ENCODE measurements at places on chromosomes 6 and 20.

- DNase-seq: no peak
These were observed 1.5 kb downstream of the SERPINB1 start for GRCh38 chr6:2839982-2840748.

DNA sequence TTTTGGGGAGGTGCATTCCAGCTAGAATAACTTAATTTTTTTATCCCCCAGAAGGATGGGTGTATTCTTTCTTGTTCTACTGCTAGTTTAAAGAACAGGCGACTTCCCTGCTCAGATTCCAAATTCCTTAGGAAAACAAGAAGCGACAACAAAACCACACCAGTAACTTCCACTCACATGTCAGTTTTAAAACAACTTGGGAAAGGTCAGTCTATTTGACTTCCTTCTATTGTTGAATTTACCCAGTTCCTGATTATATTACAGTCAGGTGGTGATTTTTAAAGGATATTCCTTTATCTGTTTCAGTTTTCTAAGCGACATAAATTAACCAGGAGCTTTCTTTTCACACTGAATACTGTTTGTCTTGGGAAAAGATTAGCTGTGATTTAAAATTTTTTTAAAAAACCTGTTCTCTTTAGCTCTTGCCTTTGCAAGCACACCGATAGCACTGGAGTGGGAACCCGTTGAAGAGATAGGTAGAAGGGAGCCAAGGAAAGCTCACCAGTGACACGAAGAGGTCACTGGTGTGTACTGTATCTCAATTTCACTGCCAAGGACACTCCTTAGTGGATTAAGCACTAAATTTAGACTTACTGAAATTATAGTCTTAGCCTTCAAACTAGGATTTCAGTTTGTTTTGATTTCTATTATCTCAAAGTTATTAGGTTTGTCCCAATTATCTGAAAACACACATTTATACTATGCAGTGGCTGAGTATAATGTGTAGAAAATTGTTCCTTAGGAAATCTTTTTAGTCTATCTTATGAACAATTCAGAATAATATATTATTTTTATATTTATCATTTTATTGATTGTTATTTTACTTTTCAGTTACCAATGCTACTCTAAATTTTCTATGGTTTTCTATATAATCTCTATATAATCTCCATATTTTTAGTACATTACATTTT is 22.3 kb downstream of the MARCKS start:
- DNase-seq: no peak

- DNase-seq: no peak
These were observed 135.0 kb downstream of the FOXA2 start for GRCh38 chr20:22449188-22449973.

GRCh38 chr6:14992382-14992781 is 253.5 kb upstream of the JARID2 start:
- DNase-seq: no peak

DNA sequence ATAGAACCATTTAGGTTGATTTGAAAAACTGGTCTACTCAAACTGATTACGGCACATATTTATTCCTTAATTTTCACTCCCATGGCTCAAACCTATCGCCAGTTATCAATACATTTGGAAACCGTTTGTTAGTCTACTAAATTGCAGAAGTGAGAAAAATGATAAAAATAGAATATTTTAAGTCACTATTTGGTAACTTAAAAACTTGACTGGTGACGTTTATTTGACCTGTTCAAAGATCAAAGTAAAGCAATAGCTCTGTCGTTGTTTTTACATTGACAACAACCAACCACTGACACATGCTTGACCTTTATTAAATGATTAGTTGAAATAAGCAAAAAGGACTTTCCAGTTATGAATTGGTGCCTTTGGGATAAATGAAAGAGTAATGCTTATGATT is 402.9 kb upstream of the MAP3K7 start:
- no peak for DNase-seq

- DNase-seq: no peak
These were observed 111.0 kb downstream of the NOL4L start for GRCh38 chr20:32474009-32474716.
